Cardiac atrium fibroblast (primary cell): ENCODE measurements at places on chromosomes 6 and 20. TPM values are rescaled to one million over a fixed set of nuclear protein-coding genes. Genes with fewer than 3 reads are reported as not detected.

Gene WFDC12
- not detected in 2 replicates for total RNA-seq

Gene SLC17A3
- not detected in 2 replicates for total RNA-seq

Gene OTOR
- total RNA-seq = not detected in 2 replicates

Gene PXDC1
- total RNA-seq = 88.0 and 97.5 TPM in 2 replicates

Gene ECT2L
- under 0.01 TPM in 1 of 2 replicates, not detected in the other for total RNA-seq

Gene SLC35D3
- not detected in 2 replicates for total RNA-seq
